ENCODE measurements at places on chromosomes 11 and 22.
A peak's percentile ranks its signal among the peaks of the same experiment; 100 is the strongest.

- no peak for DNase-seq
These were observed 629 bp downstream of the PSMA1 start for GRCh38 chr11:14519597-14519916.

GRCh38 chr11:77650123-77650522 is 12.5 kb upstream of the CLNS1A start:
- DNase-seq, result no peak

GRCh38 chr11:133705873-133706272 is 139.4 kb downstream of the SPATA19 start:
- DNase-seq, result no peak

- DNase-seq, result no peak
These were observed 24.5 kb upstream of the BLID start for GRCh38 chr11:122140500-122140899.

- no peak for DNase-seq
These were observed 188.0 kb upstream of the NCAM1 start for GRCh38 chr11:112773264-112773663.

- DNase-seq, result no peak
These were observed 624 bp upstream of the B4GALNT4 start for GRCh38 chr11:368414-369335.

DNA sequence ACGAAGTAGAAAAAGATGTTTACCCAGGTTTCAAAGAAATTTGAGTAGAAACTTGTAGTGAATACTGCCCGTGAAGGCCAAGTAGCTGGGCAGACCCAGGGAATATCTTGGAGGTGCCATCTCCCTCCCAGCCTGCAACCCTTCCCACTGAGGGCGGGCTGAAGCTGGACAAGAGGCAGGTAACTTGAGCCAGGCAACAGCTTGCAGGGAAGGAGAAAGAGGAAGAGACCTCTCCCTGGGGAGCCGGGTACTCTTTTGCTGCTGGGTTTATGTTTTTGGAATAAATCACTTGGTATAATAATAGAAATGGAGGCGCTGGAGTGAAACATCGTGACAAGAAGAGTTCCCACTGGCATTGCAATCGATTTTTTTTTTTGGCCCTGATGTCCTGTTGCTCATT is 49.4 kb upstream of the JAM3 start:
- no peak for DNase-seq

- no peak for DNase-seq
These were observed 275.7 kb downstream of the ST3GAL4 start for GRCh38 chr11:126630893-126631798.

DNA sequence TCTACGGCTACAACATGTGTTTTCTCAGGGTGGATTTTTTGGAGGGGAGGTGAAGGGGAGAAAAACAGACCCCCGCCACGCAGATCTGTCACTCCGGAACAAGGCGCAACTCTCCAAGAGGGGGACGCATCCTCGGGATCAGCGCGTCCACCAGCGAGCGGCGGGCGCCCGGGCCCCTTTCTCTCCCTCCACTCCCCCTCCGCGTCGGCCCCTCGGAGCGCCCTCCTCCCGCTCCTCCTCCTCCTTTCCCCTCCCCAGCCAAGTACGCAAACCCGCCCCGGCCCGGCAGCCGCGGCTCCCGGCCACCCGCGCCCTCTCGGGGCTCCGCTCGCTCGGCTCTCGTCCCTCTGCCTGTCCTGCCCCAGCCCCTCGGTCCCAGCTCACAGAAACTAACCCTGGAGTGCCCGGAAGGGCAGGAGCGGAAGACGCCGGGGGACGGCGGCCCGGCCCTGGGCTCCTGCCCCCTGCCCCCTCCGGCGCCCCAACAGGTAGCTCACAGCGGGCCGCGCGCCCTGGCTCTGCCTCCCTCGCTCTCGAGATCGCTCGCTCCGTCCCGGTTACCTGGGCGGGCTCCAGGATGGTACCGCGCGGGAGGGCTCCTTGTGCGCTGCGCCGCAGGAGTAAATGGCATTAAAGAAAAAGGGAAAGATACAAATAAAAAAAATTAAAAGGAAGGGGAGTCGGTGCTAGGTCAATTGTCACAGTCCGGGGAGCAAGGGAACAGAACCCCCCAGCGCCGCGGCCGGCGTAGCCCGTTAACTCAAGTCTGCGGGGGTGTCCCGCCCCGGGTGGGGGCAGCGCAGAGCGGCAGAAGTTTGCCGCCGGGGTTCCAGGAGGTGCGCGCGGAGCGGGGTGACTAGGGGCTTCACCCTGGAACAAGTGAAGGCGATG is 131.4 kb upstream of the C11orf58 start:
- no peak for DNase-seq

DNA sequence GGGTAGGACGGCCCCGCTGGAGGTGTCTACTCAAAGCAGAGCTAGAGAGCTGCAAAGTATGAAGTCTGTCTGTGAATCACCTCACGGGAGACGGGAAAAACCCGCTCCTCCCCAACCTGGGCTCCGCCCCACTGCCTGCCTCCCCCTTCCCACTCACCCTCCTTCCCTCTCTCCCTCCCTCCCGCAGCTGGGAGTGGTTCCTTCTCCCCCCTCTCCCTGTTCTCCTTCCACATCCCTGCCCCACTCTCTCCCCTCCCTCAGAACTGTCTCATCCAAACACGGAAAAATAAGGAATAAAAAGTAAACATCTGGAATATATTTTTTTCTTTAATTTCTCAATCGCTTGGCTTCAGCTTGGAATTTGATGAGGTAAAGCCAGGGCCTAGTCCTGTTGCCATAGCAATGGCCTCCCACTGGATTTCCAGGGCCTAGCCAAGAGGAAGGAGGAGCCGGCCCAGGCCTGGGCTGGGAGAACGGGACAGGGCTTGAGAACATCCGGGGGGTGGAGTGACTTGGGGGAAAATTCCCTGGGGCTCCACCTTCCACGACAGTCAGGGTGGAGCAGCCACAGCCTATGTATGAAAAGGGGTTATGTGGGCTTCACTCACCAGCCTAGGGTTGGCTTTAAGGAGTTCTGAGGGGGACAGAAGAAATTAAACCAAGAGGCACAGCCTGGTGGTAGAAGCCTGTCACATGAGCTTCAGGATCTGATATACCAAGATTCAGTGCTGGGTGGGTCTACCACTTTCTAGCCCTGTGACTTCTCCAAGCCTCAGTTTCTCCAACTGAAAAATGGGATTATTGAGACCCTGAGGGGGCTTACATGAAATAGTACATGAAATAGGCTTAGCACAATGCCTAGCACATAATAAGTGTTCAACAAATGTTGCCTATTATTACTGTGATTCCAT is 2.2 kb downstream of the TNKS1BP1 start:
- DNase-seq, result peak; percentile 78

DNA sequence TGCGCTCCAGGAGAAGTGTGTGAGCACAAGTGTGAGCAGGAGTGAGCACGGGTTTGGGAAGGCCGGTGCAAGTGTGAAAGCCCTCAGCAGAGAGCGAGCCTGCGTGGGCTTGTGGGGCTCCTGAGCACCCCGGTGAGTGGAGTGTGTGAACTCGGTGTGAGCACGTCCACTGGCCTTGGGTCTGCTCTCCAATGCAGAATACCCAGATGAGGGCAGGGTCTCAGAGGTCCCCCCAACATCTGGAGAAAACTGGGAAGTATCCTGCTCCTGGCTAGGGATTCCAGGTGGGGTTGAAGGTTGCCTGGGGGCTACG is 1.2 kb downstream of the ESRRA start:
- no peak for DNase-seq

- DNase-seq, result no peak
These were observed 1.1 kb downstream of the EXT2 start for GRCh38 chr11:44096360-44097185.

DNA sequence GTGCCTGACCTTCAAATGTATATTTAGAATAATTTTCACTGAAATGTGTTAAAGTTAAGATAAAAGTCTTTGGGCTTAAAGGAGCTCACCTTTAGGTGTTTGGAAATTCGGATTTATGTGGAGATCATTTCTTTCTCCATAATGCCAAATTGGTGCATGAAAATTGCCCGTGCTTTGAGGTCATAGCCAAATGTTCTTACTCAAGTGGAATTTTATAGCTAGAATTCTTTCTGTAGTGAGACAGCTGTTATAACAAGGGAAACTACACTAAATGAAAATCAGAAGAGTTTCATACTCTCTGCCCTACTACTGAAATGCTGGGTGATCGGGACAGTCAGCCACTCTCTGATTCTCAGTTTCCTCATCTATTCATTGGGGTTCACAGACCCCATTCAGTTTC is 89.5 kb upstream of the DBX1 start:
- DNase-seq, result no peak

- DNase-seq, result no peak
These were observed 1.2 kb upstream of the RASGRP2 start for GRCh38 chr11:64745189-64745520.

DNA sequence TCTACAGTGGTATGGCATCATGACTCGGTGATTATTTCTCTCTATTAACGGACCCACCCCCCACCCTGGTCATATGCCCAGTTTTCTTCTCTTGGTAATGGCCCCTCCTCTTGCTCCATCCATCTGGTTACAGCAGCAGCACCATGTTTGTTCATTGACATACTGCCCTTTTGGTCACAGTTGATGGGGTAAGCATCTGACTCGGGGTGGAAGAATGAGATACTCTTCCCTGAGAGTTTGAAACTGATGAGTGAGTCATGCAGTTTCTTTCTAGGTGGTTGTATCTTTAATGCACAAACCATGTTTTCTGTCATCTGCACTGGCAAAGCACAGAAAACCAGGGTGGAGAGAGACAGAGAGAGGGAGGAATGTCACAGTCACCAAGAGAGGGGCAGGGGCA is 126.0 kb downstream of the SYN3 start:
- no peak for DNase-seq

DNA sequence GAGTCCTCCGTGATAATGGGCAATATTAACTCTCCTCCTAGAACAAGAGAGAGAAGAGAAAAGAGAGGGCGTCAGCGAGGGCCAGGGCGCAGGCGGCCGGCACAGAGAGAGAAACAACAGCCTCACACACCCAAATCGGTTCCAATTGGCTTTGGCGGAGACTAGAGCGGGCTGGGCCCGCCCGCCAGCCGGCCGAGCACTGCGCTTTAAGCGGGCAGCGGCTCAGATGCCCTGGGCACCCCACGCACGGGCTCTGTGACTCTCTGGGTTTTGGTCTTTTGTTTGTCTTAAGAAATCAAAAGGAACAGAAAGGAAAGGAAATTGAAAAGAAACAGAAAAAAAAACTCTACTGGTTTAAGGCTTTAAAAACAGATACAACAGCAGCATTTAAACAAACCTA is 17.0 kb downstream of the SLC22A12 start:
- DNase-seq, result no peak
